ENCODE measurements at places on chromosomes 4 and X. TPM values are rescaled to one million over a fixed set of nuclear protein-coding genes. Genes with fewer than 3 reads are reported as not detected.

NFKB1 gene
- 27.1 TPM for total RNA-seq

DNA sequence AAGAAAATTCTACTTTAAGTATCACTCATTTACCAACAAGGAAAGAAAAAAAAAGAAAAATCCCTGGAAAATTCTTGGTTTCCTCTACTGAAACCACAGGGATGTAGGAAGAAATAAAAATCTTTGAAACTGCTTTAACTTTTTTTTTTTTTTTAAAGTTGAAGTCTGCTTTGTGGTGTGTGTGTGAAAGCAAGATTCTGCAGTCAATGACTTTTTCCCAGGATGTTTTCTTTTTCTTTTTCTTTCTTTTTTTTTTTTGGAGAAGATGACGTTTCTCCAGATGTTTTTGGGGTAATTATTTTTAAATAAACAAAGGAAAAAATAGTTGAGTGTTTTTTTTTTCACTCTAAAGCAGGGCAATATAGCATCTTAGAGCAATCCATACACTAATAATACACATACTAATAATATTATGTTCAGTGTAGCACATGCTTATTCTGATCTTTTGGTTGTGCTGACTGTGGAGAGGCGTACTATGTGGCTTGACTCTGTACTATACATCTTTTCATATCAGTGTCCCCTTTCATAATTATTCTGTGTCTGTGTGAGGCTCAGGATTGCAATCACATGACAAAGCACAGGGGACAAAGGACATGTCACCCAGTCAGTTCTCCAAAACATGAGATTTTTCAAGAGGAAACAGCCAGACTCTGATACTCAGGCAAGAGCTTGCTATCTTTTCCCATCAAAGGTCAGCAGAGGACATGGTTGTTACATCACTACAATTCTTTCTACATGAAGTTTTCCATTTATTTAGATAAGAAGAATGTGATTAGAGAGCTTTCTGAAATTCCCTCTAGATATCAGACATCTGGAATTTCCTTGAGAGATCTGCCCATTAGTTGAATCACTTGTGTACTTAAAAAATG, 111.0 kb downstream of the PDE5A start:
- H3K36me3 ChIP-seq: peaks cover 72% of the 10 kb centered on the region
- no peaks in the 10 kb centered on the region for H3K27me3 ChIP-seq
- no peak overlapping the region for H3K4me3 ChIP-seq
- peak overlapping the region; percentile 90 for H3K27ac ChIP-seq

- H3K27me3 ChIP-seq: no peaks in the 10 kb centered on the region
- H3K27ac ChIP-seq: no peak overlapping the region
- no peaks in the 10 kb centered on the region for H3K4me1 ChIP-seq
- H3K4me3 ChIP-seq: no peak overlapping the region
- peaks cover 48% of the 10 kb centered on the region for H3K36me3 ChIP-seq
These were observed 26.6 kb downstream of the ZRSR2 start for GRCh38 chrX:15816886-15817285.

DNA sequence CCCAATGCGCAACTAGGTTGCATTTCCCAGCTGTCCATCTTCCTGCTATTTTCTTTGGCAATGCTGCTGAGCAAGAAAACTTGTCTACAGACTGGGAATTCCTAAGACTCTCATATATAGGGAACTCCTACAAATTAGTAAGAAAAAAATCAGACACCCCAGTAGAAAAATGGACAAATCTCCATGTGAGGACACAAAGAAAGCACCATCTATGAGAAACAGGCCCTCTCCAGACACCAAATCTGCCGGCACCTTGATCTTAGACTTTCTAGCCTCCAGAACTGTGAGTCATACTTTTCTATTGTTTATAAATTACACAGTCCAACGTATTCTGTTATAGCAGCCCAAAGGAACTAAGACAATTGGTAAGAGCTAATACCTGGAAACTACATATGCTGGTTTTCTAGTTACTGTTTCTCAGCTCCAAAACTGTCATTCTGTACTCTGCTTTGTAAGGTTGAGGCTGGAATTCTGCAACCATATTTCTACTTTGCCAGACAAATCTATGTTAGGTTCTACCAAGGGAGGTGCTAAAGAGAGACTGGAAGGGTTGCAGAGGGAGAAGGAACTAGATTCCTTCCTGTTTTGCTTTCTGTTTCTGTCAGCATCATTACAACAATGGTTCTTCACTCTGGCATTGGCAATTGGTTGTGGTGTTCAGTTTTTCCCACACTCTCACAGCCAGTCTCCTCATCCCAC, 35.7 kb upstream of the FAM241A start:
- no peaks in the 10 kb centered on the region for H3K4me1 ChIP-seq
- no peak overlapping the region for H3K27ac ChIP-seq
- DNase-seq: no peak

Data from osteoblast (primary cell).